ENCODE measurements at places on chromosomes 7 and 10.

DNA sequence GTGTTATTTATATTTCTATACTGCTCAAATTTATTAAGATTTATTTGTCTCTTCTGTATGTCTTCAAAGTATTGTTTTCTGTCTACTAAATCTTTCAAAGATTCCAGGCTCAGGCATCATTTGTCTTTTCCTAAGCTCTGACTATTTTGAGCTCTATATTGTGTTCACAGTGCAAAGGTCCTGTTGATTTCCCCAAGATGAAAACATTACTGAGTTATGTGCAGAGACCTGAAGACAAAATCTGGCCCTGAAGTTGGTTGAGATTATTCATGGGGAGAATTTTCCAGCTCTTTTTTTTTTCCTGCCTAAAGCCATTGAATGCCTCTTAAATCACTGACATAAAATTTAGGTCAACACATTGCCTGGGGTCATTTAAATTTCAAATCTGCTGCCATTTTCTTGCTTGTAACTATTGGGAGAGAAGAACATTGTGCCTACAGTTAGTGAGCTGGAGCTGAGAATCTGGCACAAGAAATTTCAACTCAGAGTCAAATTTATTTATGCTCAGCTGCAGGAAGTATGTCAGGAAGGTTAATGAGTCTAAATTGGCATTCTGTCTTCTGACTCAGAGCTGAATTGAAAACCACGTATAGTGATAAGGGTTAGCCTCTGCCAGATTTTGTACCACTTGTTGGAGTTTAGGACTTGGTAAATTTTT, 31.6 kb downstream of the CSTF2T start:
- no peak for DNase-seq

DNA sequence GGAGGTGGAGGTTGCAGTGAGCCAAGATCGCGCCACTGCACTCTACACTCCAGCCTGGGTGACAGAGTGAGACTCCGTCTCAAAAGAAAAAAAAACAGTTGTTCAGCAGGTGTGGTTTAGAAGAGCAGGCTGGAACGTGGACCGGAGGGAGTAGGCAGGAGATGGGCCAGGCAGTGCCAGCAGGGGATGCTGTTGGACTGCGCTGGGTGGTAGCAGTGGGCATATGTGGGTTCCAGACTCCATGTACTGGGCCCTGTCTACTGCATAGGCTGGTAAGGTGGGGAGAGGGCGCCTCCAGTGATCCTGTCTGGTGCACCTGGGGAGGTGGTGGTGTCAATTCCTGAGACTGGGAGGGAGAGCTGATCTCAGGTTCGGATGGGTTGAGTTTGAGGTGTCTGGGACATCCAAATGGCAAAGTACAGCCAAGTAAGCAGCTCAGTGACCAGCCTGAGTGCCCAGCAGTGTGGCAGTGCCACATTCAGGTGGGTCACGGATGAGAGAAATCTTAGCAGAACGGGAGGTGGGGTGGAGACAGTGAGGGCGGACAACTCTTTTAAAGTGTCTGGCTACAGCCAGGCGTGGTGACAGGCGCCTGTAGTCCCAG, 25.9 kb downstream of the SFXN4 start:
- peak; percentile 27 for DNase-seq

- DNase-seq, result no peak
These were observed 187.9 kb downstream of the PCDH15 start for GRCh38 chr10:54613162-54613561.

DNA sequence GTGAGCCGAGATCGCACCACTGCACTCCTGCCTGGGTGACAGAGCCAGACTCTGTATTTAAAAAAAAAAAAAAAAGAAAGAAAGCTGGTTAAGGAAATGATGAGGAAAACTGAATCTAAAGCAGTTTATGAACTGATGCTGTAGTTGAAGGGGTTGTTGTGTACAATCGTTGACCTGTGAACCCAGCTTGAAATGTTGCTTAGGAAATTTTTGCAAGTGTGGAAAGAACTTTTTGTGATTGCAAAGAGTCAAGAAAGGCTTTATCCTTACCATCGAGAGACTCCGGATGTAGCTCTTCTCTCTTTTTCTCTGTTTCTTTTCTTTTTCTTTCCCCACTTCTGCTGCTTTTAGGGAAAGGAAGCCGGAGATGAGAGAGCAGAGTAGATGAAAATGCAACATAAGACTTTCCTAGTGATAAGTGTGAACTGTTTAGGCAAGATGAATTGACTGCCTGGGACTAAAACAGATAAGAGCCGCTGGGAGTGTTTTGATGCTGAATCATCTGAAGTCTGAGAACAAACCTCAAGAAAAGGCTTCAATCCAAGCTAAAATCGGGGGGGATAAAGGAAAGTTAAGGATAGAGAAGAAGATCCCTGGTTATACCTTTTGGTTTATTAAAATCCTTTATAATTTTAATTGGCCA, 69.0 kb downstream of the TAF3 start:
- no peak for DNase-seq

DNA sequence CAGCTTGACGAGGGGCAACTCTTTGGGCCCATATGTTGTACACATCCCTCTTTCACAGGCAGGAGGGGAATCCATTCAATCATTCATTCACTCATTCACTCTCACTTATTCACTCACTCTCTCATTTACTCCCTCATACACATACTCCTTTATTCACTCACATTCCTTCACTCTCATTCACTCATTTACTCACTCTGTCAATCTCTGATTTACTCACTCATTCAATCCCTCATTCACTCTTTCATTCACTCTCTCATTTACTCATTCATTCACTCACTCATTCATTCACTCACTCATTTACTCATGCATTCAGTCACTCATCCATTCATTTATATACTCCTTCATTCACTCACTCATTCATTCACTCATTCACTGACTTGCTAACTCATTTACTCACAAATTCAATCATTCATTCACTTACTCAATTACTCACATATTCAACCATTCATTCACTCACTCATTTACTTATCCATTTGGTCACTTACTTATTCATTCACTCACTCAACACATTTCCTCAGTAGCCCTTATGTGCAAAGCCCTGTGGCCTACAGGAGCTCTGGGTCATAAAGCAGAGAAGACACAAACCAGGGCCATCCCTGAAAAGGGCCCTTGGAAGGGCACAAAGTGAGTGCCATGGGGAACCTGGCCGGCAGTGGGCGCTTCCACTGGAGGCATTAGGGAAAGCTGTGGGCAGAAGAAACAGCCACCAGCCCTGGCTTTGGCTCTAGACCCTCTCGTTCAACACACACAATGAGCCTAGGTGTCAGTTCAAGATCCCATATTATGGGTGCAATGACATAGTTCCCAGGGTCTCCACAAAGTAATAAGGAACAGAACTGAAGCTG, 26.0 kb downstream of the HIP1 start:
- no peak for DNase-seq

DNA sequence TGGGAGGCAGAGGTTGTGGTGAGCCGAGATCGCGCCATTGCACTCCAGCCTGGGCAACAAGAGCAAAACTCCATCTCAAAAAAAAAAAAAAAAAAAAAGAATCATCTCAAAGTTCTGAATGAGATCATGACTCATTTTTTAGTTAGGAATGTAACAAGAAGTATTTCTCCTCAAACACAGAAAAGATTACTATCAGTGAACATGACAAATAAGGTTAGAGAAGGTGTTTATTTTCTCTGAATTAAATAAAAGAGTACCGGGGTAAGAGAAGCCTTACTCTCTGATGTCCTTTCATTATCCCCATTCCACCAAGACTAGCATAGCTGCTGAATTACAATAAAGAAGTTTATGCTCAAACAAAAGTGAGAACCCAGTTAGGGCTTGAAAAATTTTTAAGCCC, 50.1 kb downstream of the IPMK start:
- DNase-seq, result no peak

DNA sequence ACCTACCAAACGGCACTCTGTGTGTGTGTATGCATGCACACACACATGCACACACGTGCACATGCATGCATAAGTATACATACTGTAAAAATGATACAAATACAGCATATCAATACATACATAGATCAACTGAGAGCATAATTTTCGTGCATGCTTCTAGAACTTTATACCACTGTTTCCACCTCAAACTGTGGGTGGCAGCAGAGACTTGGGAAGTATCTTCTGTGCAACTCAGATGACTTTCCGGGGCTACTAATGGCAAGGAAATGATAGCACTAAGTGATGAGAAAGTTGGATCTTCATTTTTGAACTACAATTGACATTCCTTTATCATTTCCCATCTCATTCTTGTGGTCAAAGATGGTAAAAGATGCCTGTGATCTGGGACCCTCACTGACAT, 570.7 kb downstream of the REEP3 start:
- peak; percentile 3 for DNase-seq

DNA sequence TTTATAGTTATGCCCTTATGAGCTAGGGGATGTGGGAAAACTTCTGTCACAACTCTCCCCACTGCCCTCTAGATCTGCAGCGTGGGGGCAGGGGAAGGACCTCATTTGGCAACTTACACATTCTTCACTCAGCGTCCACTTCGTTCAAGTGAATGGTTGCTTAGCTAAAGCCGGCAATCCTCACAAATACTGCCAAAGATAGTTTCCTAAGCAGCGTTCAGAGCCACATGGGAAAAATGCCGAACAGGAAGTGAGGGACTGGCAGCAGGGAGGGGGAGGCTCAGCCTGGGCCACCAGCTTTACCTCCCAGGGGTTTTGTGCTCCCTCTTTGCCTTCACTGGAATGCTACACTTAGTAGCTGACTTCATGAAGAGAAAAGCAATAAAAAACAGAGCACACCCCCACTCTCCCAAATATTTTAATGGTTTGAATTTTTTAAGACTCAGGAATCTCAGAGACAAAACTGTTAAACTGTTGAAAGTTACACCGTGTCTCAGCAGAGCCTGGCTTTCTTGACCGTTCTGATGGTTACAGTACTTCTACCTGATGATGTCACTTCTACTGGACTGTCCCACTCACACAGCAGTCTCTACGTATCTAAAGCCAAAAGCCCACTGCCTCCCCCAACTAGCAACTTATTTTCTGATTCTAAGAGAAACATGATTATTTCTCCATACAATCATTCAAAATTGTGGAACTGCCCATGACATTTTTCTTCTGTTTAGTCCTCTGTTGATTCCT, 10.4 kb downstream of the GRM3 start:
- no peak for DNase-seq

GRCh38 chr7:127894588-127894987, 136.6 kb downstream of the LRRC4 start:
- DNase-seq, result no peak

DNA sequence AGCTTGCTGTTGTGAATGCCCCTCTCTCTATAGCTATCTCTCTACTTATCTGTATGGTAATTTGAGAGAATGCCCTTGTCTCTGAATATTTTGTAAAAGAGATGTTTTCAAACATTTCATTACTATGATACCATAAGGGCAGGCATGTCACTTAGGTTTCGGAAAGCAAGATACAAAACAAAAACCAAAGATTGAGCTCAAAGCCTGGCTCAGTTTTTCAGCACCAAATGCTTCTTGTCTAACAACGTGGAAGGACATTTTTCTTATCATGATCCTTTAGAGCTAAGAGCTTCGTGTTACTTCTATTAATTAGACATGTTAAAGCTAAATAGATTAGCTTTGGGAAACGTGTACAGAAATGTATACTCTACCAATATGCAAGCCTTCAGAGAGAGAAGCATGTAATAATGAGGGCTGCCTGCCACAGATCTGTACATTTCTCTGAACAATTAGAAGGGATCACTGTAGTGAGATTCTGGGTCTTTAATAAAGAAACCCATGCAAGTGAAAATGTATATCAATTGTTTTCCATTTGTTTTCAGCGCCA, 148.9 kb downstream of the ARID5B start:
- DNase-seq, result no peak

- no peak for DNase-seq
These were observed 225.6 kb downstream of the AHR start for GRCh38 chr7:17523813-17524739.

DNA sequence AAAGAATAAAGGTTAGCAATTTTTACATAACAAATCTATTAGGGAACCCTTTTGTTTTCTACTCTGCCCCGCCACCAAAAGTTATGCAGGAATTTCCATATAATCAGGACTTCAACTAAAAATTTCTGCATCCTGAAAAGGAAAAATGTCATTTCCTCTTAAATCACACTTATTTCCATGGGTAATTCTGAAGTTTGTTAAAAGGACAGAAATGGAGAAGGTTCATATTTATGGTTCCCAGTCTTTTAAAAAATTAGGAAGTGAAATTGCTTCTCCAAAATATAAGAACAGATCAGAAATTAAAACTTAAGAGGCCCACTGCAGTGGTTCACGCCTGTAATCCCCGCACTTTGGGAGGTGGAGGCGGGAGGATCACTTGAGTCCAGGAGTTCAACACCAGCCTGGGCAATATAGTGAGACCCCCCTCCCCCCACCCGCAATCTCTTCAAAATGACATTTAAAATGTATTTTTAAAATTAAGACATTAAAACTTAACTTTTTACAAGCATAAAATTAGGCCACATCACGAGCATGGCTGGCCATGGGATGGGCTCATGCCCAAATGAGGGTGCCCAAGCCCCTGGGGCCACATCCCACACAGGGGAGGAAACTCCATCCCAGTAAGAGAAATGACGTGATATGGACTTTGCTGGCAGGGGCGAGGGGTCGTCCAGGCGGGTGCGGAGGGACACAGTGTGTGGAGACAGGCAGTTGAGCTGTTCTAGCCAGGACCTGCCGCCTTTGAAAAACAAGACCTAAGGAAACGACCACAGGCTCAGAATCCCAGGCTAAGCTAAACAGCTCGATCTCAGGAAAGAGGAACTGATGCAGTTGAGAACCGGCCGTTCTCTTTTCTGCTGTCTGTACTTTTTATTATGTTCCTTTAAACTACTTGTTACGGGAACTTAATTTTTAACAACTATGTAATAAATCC, 51.3 kb upstream of the NFE2L3 start:
- no peak for DNase-seq

GRCh38 chr10:47254611-47255010, 45.4 kb upstream of the GDF10 start:
- DNase-seq, result no peak

DNA sequence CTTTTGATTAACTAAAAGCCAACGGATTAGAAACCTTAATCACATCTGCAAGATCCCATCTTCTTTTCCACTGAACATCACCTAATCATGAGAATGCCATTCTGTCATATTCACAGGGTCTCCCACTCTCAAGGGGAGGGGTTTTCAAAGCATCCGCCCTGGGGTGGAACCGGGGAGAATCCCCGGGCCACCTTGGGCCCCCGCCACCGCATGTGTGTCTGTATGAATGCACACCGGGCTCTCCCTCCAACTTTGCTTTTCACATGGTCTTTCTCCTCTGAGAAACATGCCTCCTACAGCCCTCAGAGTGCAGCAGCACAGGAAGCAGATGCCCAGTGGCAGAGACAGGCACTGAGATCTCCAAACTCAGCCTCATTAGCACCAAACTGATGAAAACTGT, 233.2 kb upstream of the PPP2R2D start:
- no peak for DNase-seq

DNA sequence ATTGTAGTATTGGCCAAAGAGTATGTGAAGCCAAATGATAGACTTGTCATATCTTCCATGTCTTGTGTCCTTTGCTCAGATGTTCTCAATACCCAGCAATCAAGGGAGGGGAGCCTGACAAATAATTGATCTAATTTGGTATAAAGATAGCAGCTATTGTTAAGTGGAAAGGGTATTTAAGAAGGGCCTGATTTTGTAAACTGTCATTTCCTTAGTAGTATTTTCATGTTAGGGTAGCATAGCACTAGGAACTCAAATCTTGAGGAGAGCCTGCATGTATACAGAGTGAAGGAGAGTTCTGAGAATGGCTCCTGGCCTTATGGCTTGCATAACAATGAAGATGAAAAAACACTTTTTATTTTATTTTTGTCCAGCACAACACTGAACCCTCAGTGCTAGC, 53.1 kb downstream of the GNAI1 start:
- DNase-seq, result no peak

GRCh38 chr10:26938578-26938977, 77.8 kb upstream of the ABI1 start:
- no peak for DNase-seq

- no peak for DNase-seq
These were observed 399 bp downstream of the FHIP2A start for GRCh38 chr10:114821915-114822443.

Measured in NCI-H526 (cell line).